NCI-H1417 (cell line): ENCODE measurements at places on chromosomes 12 and 14.

- peak; percentile 24 for DNase-seq
Observed at GRCh38 chr12:46209170-46209569, 59.7 kb downstream of the SLC38A1 start.

DNA sequence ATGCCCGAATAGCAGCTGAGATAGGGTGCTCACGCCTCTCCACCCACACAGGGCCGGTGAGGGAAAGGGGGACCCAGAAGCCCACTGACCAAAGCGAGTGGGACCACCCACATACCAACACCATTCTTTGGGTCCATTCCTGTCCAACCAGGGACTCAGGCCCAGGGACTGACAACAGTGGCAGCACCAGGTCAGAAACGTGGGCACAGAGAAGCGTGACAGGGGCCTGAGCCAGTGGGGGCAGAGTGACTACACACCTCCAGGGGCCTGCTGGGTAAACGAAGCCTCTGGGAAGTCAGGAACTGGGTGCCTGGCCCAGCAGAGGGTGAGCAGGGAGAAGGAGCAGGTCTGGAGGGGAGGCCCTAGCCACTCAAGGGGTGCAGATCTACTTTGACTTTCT, 13.7 kb downstream of the SPRYD3 start:
- DNase-seq, result no peak

GRCh38 chr12:120625557-120626419, 14.6 kb upstream of the CABP1 start:
- DNase-seq, result no peak

DNA sequence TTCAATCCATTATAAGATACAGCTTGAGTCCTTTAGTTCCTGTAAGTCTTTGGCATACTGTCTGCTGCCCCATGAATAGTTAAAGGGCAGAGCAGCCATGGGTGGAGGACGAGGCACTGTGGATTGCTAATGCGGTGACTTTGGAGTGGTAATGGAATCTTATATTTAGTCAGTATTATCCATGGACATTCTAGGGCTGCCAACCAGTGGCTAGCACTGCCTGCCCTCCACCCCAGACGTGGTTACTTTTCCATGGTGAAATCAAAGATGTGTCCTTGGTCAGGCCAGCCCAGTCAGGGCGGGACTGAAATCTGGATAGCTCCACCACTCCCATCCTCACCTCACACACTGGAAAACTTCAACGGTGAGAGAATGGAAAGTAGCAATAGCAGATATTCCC, 2.3 kb downstream of the TTC9 start:
- DNase-seq, result no peak

DNA sequence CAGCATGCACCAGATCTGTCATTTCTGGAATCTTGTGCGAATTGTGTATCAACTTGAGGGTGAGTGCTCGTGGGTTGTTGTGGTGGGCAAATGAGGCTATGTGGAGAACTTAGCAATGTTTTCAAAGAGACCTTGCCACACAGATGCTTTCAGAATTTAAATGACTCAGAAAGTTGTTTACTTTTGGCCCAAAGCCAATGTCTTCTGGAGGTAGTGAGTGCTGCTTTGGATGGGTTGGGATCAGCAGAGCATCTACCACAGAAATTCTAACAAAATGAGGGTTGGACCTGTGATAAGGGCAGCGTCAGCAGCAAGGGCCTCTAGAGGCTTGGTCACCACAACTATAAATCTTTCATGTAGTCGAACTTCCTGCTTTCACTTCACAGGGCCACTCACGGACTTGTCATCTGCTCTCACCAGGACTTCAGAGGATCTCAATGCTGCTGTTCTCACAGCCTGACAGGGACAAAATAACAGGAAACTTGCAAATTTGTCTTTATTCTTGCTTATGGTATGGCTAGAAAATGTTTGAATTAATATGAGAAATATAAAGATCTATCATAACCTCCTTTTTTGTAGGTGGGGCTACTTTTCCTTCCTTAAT, 111.4 kb downstream of the DACT1 start:
- no peak for DNase-seq

DNA sequence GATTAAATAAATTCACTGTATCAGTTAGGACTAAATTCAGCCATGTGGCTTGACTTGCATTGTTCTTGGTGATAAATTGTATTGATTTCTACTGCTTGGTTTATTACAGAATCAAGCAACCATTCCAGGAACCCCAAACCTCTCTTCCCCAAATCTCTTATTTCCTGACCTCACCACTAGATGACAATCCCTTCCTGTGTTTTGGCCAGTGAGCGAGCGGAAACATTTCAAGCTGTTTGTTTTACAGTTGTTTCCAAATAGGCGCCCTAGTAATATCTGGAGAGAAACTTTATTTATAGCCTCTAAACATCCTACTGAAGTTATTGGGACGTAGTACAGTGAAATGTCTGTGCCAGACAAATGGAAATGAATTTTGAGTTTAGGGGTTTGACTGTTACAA, 161.1 kb downstream of the SNAPC1 start:
- DNase-seq, result peak; percentile 44

GRCh38 chr14:106507354-106507753, 981.0 kb downstream of the TMEM121 start:
- no peak for DNase-seq

- DNase-seq, result no peak
Observed at GRCh38 chr14:38874721-38875120, 228.3 kb downstream of the SEC23A start.

- no peak for DNase-seq
Observed at GRCh38 chr12:9134981-9135628, 19.4 kb upstream of the A2M start.

- DNase-seq, result no peak
Observed at GRCh38 chr14:29805415-29806123, 122.1 kb downstream of the PRKD1 start.

DNA sequence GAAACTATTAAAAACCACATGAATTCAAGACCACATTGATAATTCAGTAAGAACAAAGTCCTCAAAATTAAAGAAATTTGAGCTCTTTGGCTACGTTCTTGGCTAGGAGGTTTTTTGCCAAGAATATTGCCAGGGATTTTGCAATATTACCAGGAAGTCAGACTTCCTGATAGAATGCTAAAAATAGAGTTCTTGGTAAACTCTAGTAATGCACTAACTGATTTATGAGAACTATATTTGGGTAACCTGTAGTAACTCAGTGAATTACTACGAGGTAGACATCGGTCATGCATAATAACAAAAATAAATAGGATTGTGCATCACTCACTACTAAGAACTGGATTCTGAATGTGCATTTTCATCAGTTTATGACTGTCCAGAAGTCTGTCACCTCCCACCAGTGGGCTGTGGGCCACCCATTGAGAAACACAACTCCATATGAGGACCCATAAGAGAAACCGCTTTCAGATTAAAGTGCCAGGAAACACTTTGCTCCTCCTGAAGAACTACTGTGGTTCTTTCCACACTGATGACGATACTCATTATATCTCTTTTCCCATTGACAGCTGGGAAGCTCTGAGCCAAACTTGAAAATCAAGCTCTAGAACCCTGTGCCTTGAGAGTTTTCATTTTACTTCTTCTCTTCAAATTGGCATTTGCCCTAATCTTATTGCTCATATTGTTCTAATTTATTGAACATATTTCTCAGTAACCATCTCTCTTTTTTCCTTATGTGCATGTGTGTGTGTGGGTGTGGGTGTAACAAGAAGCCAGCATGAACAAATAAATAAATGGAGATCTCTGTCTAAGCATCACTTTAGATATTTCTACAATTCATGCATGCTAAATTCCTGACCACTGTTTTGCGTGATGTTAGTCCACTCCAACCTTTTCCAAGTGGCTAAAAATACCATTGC, 116.6 kb downstream of the BCL11B start:
- DNase-seq, result no peak

GRCh38 chr14:64303471-64303917, 9.3 kb upstream of the ESR2 start:
- peak; percentile 10 for DNase-seq

GRCh38 chr14:25622763-25623162, 572.8 kb upstream of the STXBP6 start:
- peak; percentile 4 for DNase-seq

- DNase-seq, result no peak
Observed at GRCh38 chr14:99150236-99150635, 121.8 kb downstream of the BCL11B start.

- no peak for DNase-seq
Observed at GRCh38 chr12:64782191-64782876, 23.1 kb upstream of the GNS start.

DNA sequence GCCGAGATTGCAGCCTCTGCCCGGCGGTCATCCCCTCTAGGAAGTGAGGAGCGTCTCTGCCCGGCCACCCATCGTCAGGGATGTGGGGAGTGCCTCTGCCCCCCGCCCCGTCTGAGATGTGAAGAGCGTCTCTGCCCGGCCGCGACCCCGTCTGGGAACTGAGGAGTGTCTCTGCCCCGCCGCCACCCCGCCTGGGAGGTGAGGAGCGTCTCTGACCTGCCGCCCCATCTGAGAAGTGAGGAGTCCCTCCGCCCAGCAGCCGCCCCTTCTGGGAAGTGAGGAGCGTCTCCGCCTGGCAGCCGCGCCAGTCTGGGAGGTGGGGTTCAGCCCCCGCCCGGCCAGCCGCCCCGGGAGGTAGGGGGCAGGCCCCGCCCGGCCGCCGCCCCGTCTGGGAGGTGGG, 544.0 kb downstream of the CCER1 start:
- DNase-seq, result no peak

GRCh38 chr12:55829967-55830600, 697 bp upstream of the DNAJC14 start:
- no peak for DNase-seq

DNA sequence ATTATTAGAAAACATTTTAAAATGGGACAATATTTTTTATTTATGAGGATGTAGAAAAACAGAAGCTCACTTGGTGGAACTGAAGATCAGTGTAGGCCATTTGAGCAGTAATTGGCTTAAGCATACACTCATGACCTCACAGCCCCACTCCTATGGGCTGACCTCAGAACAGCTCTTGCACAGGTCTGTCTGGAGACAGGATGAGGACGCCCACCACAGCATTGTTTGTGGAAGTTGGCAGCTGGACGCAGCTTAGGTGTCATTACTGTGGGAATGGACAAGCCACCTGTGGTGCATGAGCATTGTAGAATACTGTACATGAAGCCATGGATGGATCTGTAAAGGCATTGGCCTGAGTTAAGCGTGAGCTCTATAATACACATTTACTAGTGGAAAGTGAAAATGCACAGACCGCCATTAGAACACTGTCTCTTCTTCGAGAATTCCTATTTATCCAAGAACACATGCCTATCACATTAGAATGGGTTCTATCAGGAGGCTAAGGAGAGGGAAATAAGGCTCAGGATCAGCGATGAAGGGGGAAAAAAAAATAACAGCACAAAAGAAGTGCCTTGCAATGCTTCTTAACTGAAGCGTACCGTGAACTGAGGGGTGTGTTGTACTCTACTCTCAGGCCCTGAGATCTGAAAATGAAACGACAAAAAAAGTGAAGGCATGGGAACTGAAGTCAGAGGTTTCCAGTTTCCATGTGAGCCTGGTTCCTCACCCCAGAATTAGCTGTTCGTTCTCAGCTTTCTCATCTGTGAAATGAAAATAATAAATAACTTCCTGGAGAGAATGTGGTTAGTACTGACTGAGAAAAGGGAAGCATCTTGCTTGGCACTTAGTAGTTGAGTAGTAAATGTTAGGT, 33.6 kb downstream of the KCNA1 start:
- DNase-seq, result no peak

DNA sequence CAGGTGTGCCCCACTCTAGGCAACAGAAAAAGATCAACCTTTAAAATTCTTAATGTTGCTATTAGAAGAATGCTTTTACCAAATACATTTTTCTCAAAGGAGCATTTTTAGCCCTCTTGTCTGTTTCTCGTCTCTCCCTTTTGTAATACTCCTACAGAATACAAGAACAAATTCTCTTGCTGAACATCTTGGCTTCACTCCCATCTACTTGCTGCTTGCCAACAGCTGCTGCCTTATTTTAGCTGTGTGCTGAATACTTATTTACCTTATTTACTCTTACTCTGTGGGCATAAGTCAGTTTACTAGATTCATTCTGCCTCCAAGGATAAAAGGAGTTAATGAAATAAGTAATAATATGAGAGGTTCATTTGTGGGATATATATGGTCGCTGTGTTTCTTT, 70.8 kb downstream of the POLR3B start:
- no peak for DNase-seq

DNA sequence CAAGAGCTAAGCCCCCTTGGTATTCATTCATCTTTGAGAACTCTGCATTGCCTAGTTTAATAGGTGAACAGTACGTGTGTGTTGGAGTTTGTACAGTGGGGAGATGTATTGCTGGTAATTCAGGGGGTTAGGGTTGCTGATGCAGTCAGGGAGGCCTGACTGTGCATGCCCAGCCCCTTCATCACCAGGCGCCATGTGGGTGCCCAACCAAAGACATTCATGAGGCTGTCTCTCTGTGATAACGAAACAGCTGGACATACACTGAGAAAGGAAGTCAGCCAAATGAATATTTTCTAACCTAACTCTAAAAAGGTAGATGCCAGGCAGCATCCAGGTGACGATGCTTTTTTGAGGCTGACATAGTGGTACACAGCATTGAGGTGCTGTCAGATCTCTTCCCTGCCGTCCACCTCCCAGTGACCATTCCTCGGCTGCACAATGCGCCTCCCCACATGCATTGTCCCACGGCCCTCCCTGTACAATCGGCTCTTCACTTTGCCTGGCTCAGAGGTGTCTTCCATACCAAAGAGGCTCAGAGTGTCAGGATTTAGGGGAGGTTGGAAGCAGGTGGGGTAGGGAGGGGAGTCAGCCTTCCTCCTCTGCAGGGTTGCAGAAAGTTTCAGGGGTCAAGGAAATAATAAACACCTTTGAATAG, 19.0 kb downstream of the EML1 start:
- no peak for DNase-seq

DNA sequence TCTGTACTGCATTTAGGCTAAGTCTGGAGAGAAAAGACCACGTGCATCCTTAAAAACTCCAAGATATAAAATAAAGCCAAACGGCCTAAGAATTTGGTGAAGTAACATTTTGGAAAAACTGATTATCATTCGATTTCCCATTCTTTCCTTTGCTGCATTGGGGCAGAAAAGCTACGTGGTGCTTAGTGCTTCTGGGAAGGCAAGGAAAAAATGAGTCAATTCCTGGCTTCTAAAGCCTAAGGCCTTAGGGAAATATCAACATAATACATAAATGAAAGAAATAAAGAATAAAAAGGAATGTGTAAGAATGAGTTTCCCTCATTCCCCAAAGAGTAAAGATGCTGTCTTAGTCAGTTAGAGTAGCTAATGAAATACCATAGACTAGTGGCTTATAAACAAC, 520.5 kb downstream of the GLT1D1 start:
- no peak for DNase-seq

GRCh38 chr14:69356903-69357543, 41.1 kb downstream of the ERH start:
- no peak for DNase-seq

GRCh38 chr14:88379706-88380343, 5.6 kb upstream of the SPATA7 start:
- DNase-seq, result no peak

- DNase-seq, result peak; percentile 71
Observed at GRCh38 chr12:50401500-50402081, 906 bp downstream of the LARP4 start.
